ENCODE measurements at places on chromosomes 11 and 22. TPM values are rescaled to one million over a fixed set of nuclear protein-coding genes. Genes with fewer than 3 reads are reported as not detected.
A peak's percentile ranks its signal among the peaks of the same experiment; 100 is the strongest.

DNA sequence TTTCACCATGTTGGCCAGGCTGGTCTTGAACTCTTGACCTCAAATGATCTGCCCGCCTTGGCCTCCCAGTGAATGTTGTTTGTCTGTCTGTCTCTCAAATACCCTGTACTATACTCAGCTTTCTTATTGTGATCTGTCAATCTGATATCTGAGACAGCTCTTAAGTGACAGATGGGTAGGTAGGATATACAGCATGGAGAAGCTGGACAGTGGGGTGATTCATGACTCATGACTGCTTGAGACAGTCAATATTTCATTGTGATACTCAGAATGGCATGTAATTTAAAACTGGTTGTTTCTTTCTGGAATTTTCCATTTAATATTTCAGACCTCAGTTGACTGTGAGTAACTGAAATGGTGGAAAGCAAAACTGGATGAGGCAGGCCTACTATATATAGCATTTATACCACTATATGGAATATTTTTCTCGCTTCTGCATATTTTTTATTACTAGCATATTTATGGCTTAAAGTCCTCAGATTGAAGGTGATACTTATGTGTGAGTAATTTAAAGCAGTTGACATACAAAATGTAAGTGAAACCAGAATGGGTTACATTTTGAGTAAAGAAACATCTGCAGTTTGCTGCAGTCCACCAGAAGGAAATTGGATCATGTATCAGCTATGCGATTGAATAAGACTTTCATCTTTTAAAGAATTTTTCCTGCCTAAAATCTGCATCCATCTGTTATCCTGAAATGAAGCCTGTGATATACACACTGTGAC lies 22.3 kb downstream of the ARHGAP42 start:
- no peak overlapping the region for H3K27ac ChIP-seq
- no peaks in the 10 kb centered on the region for H3K27me3 ChIP-seq
- H3K4me1 ChIP-seq = no peaks in the 10 kb centered on the region
- H3K4me3 ChIP-seq = no peak overlapping the region
- no peak for DNase-seq

GRCh38 chr22:27751277-27752070 lies 50.1 kb downstream of the MN1 start:
- no peak for DNase-seq
- H3K4me3 ChIP-seq = no peak overlapping the region
- H3K27me3 ChIP-seq = peaks cover 9% of the 10 kb centered on the region
- H3K4me1 ChIP-seq = peaks cover 52% of the 10 kb centered on the region

GRCh38 chr11:92154110-92154509 lies 70.5 kb upstream of the FAT3 start:
- H3K4me3 ChIP-seq = no peak overlapping the region
- H3K4me1 ChIP-seq = no peaks in the 10 kb centered on the region
- no peaks in the 10 kb centered on the region for H3K36me3 ChIP-seq
- peak; percentile 16 for DNase-seq
- H3K27ac ChIP-seq = no peak overlapping the region

DNA sequence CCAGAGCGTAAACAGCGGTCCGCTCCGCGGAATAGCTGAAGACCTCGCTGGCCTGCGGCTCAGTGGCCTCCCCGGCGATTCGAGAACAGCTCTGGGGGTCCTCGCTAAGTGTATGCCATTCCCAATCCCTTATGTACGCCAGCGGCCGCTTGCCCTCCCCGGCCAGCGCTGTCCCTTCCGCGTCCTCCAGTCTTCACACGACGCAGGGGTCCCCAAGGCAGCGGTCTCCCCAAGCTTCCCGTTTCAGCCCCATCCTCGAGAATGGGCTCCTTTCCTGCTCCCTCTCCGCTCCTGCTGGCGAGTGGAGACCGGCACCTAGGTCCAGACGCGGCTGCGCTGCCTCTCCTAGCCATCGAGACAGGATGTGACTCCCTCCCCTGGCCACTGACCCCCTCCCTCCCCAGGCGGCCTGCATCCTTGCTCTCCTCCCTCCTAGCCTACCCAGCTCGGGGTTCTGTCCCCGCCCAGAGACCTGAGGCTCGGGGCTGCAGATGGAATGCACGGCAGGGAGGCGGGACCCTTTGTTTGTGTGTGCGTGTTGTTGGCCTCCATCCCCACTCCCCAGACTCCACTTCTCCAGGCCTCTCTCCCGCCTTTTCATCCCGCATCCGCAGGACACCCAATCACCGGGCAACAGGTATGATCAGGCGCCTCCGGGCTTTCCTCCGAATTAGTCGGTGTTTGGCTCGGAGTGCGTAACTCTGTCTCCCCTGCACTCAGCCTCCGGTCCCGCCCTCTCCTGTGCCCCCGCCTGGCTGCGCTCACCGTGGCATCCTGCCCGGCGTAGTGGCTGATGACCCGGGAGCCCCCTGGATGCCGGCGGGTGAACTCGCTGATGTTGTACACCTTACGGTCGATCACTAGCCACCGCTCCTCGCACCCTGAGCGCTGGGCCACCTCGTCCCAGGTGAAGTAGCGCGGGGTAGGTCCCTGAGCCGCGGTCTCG lies 740 bp downstream of the FADS1 start:
- H3K27ac ChIP-seq = peak overlapping the region; percentile 96
- H3K27me3 ChIP-seq = no peaks in the 10 kb centered on the region
- peak overlapping the region; percentile 90 for H3K4me3 ChIP-seq
- peaks cover 32% of the 10 kb centered on the region for H3K36me3 ChIP-seq

- peaks cover 6% of the 10 kb centered on the region for H3K4me1 ChIP-seq
- peak; percentile 93 for DNase-seq
- no peak overlapping the region for H3K4me3 ChIP-seq
- H3K27ac ChIP-seq = no peak overlapping the region
Observed at GRCh38 chr11:128630367-128631230, 43.2 kb upstream of the ETS1 start.

- no peak overlapping the region for H3K27ac ChIP-seq
- peaks cover 24% of the 10 kb centered on the region for H3K4me1 ChIP-seq
- H3K27me3 ChIP-seq = peaks cover 52% of the 10 kb centered on the region
- H3K36me3 ChIP-seq = no peaks in the 10 kb centered on the region
Observed at GRCh38 chr11:72585762-72586311, 88.4 kb downstream of the PDE2A start.

GRCh38 chr11:122277493-122277892 lies 161.5 kb upstream of the BLID start:
- no peak for DNase-seq
- H3K27me3 ChIP-seq = no peaks in the 10 kb centered on the region
- H3K4me1 ChIP-seq = no peaks in the 10 kb centered on the region
- no peaks in the 10 kb centered on the region for H3K36me3 ChIP-seq
- H3K27ac ChIP-seq = no peak overlapping the region

DNA sequence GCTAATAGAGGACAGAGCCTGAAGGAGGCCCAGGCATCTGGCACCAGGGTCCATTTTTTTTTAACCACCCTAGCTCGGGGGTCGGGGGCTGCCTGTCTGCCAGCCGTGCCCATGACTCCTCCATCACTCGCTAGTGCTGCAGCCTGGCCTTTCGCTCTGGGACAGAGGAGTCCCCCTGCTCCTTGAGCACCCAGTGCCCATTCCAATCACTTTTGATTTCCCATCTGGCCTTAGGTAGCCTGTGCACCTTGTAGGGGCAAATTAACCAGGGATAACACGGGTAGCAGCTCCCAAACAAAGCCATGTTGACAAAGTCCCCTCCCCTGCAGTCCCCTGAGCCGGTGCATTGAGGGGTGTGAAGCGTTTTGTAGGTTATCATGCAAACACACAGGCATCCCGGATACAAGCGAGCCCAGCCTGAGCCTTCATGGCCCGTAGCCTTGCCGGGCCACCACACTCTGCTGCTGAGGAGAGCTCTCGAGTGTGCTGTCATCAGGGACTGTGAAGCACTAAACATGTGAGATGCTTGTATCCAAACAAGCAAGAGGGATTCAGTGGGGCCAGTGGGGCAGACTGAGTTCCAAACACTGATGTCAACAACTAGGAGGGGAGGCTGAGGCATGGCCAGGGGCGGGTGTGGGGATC lies 208.7 kb downstream of the DSCAML1 start:
- H3K4me1 ChIP-seq = peaks cover 51% of the 10 kb centered on the region
- H3K27me3 ChIP-seq = no peaks in the 10 kb centered on the region
- DNase-seq = no peak
- no peak overlapping the region for H3K27ac ChIP-seq
- H3K36me3 ChIP-seq = no peaks in the 10 kb centered on the region

DNA sequence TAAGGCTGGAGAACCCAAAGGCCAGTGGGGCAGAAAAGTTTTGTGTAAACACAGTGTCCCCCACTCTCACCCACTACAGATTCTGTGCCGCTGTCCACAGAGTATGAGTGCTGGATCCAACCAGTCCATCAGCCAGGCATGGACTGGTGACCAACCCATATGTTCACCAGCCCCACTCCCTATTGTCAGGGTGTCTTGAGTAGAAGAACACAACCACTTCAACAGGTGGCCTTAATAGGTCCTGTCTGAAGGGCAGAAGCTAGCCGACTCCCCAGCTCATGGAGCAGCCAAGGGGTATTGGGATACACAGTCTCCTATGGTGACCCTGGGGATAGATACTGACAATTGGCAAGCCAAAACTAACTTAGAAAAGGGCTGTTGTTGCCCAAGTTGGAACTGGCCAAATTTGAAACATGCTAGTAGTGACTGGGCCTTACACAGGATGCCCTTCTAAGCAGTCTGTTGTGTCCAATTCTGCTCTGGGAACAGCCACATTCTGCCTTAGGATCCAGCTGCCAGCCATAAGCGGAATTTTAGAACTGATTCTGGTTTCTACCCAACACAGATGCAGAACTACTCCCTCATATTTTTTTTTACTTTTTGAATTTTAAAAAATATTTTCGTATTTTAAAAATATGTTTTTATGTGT lies 19.8 kb upstream of the PGM2L1 start:
- no peaks in the 10 kb centered on the region for H3K36me3 ChIP-seq
- no peak overlapping the region for H3K27ac ChIP-seq
- no peaks in the 10 kb centered on the region for H3K4me1 ChIP-seq

DNA sequence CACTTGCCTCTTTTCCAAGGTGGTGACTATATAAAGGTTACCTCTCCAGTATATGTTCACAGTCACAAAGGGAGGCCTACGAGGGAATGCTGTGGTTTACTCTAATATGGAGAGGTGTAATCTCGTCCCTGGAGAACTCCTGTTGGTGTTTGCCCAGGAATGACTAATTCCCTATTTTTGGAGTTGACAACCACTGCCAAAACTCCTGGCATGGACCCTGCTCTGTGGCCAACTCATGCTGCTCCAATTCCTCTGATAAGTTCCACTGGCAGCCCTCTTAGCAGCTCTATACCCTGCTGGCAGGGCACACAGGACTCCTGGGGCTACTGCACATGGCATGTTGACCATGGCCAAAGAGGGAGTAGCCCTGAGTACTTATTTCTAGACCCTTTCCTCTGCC lies 418.7 kb upstream of the ANO5 start:
- H3K36me3 ChIP-seq = no peaks in the 10 kb centered on the region
- DNase-seq = no peak
- no peak overlapping the region for H3K4me3 ChIP-seq
- no peaks in the 10 kb centered on the region for H3K27me3 ChIP-seq

DNA sequence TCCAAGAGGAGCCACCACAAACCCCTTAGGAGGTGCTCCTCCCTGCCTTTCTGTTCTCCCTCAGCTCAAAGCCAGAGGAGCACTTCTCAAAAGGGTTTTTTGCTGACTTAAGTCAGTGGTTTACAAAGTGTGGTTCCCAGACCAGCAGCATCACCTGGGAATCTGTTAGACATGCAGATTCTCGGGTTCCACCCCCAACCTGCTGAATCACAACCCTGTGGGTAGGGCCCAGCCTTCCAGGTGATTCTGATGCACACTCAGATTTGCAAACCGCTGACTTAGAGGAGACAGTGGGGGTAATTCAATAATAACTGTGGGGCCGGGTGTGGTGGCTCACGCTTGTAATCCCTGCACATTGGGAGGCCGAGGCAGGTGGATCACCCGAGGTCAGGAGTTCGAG lies 22.8 kb downstream of the CREB3L1 start:
- H3K27ac ChIP-seq = no peak overlapping the region
- H3K27me3 ChIP-seq = peaks cover 18% of the 10 kb centered on the region
- H3K4me3 ChIP-seq = no peak overlapping the region
- DNase-seq = no peak

DNA sequence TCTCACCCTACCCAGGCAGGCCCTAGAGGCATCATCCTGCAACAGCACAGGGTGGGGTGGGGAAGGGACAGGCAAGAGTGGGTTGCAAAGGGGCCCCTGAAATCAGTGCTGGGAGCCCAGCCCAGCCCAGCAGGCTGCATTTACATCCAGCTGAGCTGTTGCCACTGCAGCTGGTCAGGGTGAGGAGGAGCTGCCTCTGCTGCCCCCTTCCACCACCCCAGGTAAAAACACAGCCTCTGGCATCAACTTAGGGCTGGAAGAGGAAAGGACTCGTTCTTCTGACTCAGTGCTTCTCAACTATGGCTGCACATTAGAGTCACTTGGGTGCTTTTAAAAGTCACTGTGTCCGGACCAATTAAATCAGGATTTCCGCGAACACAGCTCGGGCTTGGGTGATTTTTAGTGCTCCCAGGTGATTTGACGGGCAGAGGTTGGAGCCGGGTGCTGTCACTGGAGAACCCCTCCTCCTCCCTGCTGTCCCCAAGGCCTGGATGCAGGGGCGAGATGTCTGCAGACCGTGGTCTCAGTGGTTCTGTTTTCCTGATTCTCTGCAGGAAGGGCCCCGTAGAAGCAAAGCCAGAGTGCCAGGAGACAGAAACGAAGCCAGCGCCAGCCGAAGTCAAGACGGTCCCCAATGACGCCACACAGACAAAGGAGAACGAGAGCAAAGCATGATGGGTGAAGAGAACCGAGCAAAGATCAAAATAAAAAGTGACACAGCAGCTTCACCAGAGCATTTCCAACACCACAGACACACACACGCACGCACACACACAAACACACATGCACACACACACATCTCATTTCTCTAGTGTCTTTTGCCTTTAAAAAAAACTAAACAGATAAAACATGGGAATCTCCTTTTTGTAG lies 39.4 kb upstream of the TTC12 start:
- peak; percentile 33 for DNase-seq
- no peaks in the 10 kb centered on the region for H3K27me3 ChIP-seq
- peaks cover 56% of the 10 kb centered on the region for H3K36me3 ChIP-seq
- peaks cover 29% of the 10 kb centered on the region for H3K4me1 ChIP-seq
- H3K4me3 ChIP-seq = no peak overlapping the region
- no peak overlapping the region for H3K27ac ChIP-seq

- H3K4me1 ChIP-seq = peaks cover 8% of the 10 kb centered on the region
- peak overlapping the region; percentile 16 for H3K27ac ChIP-seq
- DNase-seq = peak; percentile 29
- no peaks in the 10 kb centered on the region for H3K27me3 ChIP-seq
- H3K4me3 ChIP-seq = no peak overlapping the region
Observed at GRCh38 chr11:76661834-76662434, 8.6 kb downstream of the LRRC32 start.

GRCh38 chr11:19723572-19724342 lies 11.1 kb downstream of the NAV2 start:
- H3K27ac ChIP-seq = no peak overlapping the region
- no peaks in the 10 kb centered on the region for H3K27me3 ChIP-seq
- no peaks in the 10 kb centered on the region for H3K36me3 ChIP-seq
- peak; percentile 29 for DNase-seq

GRCh38 chr22:44702479-44703198 lies 635 bp downstream of the PRR5 start:
- H3K4me3 ChIP-seq = peak overlapping the region; percentile 29
- peaks cover 17% of the 10 kb centered on the region for H3K27me3 ChIP-seq
- DNase-seq = peak; percentile 42
- no peak overlapping the region for H3K27ac ChIP-seq
- H3K4me1 ChIP-seq = peaks cover 49% of the 10 kb centered on the region

P2RX6 gene
- polyA plus RNA-seq = 3.7 TPM

ANO5 gene
- polyA plus RNA-seq = 11.5 TPM

CDC42EP2 gene
- polyA plus RNA-seq = 5.7 TPM

PLEKHB1 gene
- 128 TPM for polyA plus RNA-seq

KRTAP5-1 gene
- 2.1 TPM for polyA plus RNA-seq

GGT5 gene
- polyA plus RNA-seq = 12.3 TPM

SSH3 gene
- 21.5 TPM for polyA plus RNA-seq

CDK2AP2 gene
- polyA plus RNA-seq = 53.2 TPM

SLCO2B1 gene
- 58.9 TPM for polyA plus RNA-seq

AIFM3 gene
- 49.0 TPM for polyA plus RNA-seq

OR51A4 gene
- not detected for polyA plus RNA-seq

All from spinal cord (tissue), 10 donors.